ENCODE measurements at places on chromosomes 2 and 18.

- peak; percentile 5 for DNase-seq
Observed at GRCh38 chr2:26692279-26692896, at the start of gene KCNK3. Gene KCNK3 (plus strand): TSS chr2:26692722. CDS start chr2:26692876, 154 bp downstream.

- DNase-seq, result no peak
Observed at GRCh38 chr2:112008910-112009485, 46.1 kb upstream of the TMEM87B start.

DNA sequence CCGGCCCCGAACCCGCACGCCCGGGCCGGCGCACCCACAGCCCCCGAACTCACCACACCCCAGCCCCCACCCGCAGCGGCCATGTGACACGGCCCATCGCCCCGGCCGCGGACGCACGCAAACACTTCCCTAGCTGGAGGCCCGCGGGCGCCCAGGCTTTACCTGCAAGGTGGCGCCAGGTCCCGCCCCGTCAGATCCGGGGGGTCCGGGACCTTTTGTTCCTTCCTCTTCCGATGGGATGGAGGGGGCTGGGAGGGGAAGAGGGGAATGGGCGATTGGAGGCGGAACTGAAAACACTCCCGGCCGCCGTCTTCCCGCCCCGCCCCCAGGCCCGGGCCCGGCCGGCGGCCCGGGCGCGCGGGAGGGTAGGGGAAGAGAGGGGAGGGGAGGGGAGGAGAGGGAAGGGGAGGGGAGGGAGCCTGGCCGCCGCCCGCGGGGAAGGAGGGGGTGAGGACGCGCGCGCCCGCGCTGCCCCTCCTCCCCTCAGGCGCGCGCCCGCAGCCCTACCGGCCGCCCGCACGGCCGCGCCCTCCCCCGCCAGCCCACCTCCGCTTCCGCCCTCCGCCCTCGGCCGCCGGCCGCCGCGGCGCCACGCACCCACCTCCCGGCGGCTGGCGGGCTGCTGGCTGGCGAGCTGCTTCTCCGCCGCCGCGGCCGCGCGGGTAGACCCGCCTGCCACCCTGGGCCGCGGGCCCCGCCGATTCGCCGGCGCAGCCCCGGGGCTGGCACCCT lies at the start of gene SMAD2:
Gene SMAD2, minus strand, starts transcription at position 461 of the 732 bp plus-strand sequence. CDS start 33,903 bp downstream, outside the sequence.
- peak; percentile 69 for DNase-seq

DNA sequence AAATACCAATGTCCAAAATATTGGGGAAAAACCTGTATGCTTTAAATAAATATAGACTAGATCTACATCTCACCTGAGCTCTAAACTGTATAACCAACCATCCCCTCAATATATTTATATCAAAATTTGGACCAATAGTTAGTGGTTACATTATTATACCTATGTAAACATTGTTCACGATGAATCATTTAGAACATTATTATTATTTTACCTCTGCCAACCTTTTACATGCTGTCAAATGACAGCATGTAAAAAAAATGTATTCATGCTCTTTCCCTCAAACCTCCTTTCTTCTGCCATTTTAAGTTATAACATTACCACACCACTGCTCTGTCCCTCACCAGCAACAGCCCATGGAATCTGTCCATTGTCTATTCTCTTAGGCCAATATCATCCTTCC lies 9.6 kb downstream of the FTCDNL1 start:
- DNase-seq, result no peak

DNA sequence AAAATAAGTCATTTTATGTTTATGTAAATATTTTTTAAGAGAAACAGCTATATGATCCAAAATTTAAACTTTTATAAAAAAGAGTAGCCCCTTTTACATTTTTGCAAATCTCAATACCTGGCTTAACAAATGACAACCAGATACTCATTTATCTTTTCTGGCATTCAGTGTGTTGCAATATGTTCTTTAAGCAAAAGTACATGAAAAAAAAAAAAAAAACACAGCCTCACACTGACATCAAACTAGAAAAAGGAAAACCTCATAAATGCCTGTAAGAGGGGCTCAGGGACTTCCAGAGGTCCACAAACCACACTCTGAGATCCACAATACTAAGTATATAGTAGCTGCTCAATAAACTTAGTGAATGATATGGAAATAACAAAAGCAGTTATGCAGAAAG lies 21.9 kb downstream of the PPP4R3B start:
- no peak for DNase-seq

DNA sequence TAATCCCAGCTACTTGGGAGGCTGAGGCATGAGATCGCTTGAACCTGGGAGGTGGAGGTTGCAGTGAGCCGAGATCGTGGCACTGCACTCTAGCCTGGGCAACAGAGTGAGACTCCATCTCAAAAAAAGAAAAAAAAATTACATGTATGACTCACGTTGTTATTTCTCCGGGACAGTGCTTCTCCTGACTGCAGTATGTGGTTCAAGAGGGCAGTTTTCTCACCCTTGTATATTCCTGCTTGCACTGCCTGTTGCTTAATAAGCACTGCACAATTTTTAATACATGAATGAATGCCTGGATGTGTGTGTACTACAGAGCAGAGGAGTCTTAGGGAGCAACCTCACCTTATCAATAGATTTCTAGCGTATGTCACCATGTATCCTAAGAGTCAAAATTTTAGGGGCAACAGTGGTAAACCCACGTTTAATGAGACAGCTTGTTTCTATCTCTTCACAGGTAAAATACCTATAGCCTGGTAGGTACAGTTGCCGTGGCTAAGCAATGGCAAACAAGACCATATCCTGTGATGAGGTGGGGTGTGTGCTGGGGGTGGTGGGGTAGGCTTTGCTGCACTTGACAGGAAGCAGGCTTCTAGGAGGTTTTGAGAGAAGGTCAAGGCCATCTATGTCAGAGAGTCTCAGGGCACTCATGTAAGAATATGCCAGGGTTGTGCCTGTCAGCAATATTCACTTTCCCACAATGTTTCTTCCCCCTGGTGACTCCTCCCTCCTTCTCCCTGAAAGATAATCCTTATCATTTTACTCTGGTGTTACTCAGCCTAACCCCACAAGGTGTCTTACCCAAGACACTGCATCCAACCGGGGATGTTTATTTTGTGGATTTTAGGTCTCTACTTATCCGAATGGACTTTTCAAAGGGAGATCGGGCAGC lies 36.9 kb upstream of the MEX3C start:
- no peak for DNase-seq

GRCh38 chr2:105781274-105781978 lies 36.7 kb downstream of the NCK2 start:
- DNase-seq, result no peak

GRCh38 chr18:22694954-22695353 lies 238.2 kb upstream of the RBBP8 start:
- no peak for DNase-seq

GRCh38 chr2:74817304-74817675 lies 16.6 kb upstream of the HK2 start:
- peak; percentile 77 for DNase-seq

- DNase-seq, result peak; percentile 56
Observed at GRCh38 chr18:26702086-26702485, 153.7 kb upstream of the KCTD1 start.

DNA sequence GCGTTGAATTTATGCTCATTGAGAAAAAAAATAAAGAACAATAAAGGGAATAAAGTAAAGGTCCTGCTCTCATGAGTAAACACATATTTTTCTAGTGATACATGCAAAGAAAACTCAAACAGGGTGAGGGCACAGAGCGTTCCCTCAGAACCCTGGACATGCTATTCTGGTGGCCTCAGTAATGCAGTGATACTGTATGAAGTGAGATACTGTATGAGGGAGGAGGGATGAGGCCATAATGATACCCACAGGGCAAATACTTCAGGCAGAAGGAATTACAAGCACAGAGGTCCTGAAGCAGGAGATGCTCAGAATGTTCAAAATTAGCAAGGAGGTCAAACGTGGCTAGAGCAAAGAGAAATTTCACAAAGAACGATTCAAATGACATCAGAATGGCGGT lies 28.4 kb upstream of the RNU4ATAC start:
- DNase-seq, result no peak

DNA sequence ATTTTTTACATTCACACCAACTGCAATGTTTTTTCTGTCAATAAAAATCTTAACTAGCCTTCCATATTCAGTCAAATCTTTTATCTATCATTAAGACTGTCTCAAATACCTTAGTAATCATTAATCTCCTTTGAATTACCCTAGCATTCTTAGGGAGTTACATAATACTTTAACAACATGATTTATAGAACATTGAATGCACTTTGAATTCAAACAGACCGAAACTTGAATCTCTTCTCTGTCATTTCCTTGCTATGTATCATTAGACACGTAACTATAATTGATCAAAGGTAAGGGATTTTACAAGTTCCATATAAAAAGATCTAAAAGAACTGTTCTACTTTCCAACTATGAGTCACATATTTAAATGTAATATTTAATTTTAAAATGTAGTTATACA lies 330.9 kb downstream of the RIT2 start:
- DNase-seq, result no peak

DNA sequence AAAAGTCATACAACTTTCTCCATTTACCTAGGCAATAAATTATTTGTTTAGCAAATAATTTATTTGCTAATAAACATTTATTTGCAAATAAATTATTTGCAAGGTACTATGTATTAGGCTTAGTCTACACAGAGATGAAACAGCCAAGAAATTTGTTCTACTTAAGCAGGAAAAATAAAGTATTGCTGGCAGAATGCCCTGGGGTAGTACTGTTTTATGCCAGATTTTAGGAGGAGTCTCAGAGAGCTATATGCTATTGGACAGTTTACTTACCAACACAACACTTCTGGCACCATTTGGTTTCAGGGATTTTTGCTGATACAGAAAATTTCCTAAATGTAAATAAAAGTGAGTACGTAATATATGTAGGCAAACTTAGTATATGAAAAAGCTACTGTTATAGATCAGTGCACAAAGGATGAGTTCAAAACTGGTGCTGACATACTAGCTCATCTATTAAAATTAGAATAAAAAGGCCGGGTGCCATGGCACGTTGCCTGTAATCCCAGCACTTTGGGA lies 23.2 kb upstream of the CDKL4 start:
- no peak for DNase-seq

- DNase-seq, result no peak
Observed at GRCh38 chr18:8945514-8945913, 157.0 kb upstream of the NDUFV2 start.

- DNase-seq, result no peak
Observed at GRCh38 chr2:33707312-33707711, 108.2 kb upstream of the FAM98A start.

DNA sequence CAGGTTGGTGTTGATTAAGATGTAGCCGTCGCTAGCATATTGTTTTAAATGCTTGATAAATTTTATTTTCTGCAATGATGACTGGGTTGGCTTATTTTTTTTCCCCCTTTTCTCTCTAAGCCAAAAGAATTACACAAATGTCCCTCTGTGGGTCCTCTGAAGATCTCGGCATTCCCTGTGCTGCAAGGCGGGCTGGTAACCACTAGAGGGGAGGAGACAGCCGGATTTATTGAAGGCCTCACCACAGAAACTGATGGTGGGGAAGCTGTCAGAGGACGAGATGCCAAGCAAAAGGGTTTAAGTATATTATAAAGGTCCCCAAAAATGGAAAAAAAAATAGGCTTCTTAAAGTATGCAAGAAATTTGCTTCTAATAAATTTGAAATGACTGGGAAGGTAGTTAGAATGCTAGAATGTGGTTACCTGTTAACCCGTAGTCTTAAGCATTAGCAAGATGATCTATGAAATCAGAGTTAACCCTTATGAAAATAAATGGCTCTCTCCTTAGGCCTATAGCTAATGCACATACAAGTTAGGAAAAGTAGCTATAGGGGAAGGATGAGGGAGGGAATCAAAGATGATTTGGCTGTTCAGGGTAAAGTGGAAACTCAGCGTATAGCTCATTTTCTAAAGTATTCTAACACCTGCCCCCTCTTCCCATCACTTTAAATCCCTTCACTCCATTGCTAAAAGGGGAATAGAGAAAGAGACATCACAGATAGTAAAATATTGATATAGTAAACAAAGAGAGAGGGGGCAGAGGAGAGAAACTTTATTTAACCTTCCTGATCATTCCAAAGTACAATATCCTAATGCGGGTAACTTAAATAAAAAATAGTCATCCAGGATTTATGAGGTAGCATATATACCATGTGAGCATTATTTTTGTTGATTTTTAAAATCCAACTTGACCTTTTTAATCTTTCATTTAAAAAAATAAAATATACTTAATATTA lies 894.5 kb upstream of the POU3F3 start:
- DNase-seq, result no peak

DNA sequence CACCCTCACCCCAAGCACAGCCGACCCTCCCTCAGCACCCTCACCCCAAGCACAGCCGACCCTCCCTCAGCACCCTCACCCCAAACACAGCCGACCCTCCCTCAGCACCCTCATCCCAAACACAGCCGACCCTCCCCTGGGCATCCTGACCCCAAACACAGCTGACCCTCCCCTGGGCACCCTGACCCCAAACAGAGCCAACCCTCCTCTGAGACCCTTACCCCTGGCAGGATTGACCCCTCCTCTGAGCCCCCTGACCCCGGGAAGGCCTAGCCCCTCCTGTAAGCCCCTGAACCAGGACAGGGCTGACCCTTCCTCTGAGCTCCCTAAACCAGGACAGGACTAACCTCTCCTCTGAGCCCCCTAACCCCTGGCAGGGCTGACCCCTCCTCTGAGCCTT lies 84.4 kb upstream of the RAB6C start:
- DNase-seq, result no peak

DNA sequence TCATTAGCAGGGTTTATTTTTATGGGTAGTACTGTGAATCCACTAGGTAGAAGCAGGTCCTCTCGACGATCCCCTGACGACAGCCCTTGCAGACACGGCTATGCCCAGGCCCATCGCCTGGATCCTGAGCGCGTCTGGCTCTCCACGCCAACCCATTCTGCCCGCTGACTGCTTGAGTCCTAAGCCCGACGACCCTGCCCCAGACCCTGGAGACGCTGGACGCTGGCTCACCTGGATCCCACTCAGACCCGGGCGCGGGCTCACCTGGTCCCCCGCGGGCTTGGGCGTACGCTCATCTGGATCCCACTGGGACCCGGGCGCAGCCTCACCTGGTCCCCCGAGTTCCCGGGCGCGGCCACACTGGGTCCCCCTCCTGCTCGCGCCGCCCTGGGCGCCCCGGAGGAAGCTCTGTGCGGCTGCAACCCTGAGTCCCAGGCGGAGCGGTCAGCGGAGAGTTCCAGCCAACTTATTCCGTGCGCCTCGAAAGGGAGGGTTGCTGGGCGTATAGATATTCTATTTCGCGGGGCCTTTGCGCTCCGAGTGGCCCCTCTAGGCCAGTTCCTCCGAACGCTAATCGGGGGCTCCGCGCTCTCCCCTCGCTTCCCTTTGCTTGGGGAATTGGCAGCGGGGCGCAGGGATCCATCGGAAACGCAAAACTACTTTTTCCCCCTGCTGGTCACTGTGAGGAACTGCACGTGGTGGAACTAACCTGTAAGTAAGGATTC lies 22.4 kb upstream of the RMP24 start:
- DNase-seq, result peak; percentile 58

- DNase-seq, result no peak
Observed at GRCh38 chr2:129462349-129462748, 517.1 kb upstream of the RAB6C start.

DNA sequence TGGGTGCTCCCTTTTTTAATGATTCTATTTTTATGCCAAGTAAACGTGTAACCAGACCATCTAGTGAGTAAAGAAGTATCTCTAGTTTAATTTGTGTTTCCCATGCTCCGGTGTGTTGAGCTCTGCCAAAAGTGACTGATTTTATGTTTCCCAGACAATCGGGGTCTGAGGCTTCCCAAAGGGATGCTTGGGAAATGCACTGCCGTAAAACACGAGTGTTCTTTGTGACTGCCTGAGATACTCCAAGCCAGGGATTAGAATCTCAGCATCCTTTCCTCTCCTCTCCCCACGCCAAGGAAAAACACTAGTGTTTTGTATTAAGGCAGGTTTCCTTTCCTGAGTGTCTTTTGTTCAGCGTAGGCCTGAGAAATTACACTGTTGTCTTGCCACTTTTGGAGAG lies 180.5 kb upstream of the NRP2 start:
- no peak for DNase-seq

Data from inflammatory macrophage (primary cell).